ENCODE measurements at places on chromosomes 7 and 10.

DNA sequence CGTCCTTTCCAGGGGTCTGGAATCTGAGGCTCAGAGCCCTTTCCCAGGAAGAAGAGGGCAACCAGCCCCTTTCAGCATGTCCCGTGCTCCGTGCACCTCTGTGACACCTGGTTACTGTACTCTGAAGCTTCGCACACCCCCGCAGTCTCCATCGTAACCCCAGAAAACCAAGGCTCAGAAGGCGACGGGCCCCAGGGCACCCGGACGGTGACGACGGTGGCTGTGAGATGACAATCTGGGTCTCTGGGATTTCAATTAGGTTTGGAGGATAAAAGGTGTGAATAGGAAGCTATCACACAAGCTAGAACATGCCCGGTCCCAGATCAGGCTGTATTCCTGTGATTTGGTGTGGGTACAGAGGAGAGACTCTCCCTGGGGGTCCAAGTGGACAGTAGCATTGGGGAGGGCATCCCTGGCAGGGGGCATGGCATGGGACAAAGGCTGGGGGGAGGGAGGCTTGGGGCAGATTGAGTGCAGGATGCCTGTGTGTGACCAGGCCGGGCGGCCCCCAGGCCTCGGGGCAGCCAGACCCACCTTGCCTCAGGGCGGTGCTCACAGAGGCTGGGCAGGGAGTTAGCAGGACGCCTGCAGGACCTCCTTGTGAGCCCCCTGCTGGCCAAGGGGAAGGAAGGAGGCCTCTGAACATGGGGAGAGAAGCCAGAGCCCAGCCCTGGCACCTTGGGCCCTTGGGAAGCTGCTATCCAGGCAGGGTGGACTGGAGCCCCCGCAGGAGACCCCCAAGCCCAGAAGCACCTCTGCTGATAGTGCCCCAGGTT is 23.4 kb upstream of the PSMG3 start:
- DNase-seq: no peak

DNA sequence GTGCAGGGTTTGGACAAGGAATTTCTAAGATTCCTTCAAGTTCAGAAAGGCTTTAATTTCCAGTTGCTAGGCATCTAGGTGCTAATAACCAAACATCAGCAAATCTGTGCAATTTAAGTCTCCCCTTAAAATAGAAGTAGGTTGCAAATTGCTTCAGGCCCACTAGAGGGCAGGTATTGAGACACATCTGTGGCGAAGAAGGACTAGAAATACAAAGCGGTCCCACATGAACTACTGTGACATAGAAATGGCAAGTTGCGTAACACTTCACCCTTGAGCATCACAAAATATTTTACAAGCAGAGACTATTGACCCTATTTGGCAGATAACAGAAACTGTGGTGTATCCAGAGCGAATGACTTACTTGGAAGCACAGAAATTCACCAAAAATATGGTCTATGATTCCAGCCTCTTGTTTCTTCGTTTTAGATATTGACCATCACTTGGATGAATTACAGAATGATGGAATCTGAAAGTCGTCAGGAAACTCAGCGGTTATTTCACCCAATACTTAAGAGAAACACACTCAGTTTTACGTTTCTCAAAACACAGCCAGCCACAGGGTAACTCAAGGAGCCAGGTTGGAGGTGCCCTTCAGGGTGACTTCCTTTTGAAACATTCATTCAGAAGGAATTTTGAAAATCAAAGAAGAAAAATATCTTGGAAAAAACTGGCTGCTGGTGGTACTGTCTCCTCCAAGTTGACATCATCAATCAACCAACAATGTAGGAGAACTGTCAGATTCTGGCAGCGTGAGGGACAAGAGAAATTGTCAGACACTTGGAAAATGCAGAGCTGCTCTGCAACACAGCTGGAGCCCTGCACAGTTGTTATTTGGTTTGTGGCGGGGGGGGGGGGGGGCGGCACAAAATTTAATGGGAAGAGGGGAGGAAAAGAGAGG is 256.3 kb upstream of the MINDY3 start:
- DNase-seq: no peak

GRCh38 chr7:21542891-21543527 is at the start of gene DNAH11:
DNAH11 (plus strand) TSS chr7:21543039; CDS start chr7:21543246, 207 bp downstream.
- DNase-seq: peak; percentile 61

GRCh38 chr10:109426987-109427386 is 496.3 kb downstream of the XPNPEP1 start:
- no peak for DNase-seq

DNA sequence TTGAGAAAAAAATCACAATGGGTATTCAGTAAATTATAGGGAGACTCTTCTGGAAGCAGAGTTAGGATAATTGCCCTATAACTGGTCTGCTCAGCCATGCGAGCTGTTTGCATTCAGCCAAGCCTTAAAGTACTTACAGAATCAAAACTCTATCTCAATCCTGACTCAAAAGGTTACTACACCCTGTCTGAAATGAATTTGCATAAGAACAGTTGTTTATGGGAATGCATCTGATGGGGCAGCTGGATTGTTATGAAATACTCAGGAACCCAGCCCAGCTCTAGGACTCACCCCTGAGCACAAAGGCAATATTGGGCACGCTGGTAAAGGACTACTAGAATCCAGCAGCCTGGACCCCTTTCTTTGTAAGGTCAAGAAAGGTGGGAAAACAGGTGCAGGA is 38.8 kb downstream of the AKR1B15 start:
- no peak for DNase-seq

DNA sequence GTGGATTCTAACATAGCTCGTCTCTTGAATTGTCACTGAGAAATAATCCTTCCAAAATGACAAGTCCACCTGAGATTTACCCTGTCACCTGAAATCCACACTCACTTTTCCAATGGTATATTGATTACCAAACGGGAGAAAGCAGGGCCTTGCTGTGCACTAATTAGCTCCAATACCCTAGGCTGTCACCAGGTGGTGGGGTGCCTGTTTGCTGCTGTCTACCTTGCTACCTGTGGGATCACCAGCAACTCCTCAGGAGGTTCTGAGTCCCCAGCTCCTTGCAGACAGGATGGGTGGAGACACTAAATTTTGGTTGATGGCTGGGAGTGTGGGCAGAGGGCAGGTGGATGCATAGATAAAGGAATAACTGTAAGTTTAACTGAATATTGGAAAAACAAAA is 237.2 kb upstream of the ZNF32 start:
- no peak for DNase-seq

- DNase-seq: no peak
Observed at GRCh38 chr10:96917628-96918027, 85.5 kb downstream of the LCOR start.

Measured in sigmoid colon (tissue), 7 donors.